H1 (cell line): ENCODE measurements at places on chromosomes 7 and 10. TPM values are rescaled to one million over a fixed set of nuclear protein-coding genes. Genes with fewer than 3 reads are reported as not detected.

GOLGA7B gene
- total RNA-seq, result 0.04 TPM in 1 of 2 replicates, not detected in the other

DNA sequence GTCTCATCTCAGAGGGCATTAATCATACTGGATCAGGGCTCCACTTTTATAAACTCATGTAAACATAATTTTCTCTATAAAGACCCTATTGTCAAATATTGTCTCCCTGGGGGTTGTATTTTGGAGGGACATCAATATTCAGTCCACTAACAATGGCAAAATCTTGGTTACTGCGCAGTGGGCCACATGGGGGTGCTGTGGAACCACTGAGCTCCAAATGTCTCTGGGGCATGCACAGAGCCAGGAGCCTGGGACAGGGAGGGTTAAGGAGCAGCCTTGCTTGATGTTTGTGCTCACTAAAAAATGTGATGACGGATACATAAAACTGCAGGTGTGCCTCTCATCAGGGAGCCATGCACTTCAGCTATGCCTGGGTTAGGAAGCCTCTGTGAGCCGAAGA, 62.1 kb upstream of the PRSS58 start:
- no peaks in the 10 kb centered on the region for H3K27me3 ChIP-seq
- no peaks in the 10 kb centered on the region for H3K36me3 ChIP-seq
- no peak overlapping the region for H3K27ac ChIP-seq
- no peak overlapping the region for H3K4me3 ChIP-seq
- peaks cover 4% of the 10 kb centered on the region; the same call in 1 of the 2 replicates for H3K4me1 ChIP-seq

PARD3 gene
- total RNA-seq, result 47.9 and 49.1 TPM in 2 replicates

DNA sequence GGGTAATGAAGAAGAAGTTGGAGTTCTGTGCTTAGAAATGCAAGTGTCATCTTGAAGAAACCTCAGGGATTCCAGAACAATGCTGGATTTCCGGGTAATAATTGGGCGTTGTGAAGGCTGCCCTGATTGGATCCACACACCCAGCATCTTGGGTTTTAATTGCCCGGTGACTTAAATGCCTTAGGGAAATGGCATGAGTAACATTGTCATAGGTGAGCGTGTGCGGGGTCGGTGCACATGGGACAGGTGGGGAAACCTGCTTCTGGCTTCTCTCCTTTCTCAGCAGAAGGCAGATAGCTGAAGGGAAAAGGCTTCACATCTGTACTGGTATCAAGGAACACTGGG, 15.2 kb upstream of the CAMK1D start:
- no peak overlapping the region for H3K4me3 ChIP-seq
- no peak overlapping the region for H3K27ac ChIP-seq
- H3K36me3 ChIP-seq, result no peaks in the 10 kb centered on the region
- DNase-seq, result no peak
- no peaks in the 10 kb centered on the region for H3K4me1 ChIP-seq

GRCh38 chr7:139583826-139584553, 60.5 kb downstream of the CLEC2L start:
- DNase-seq, result peak; percentile 42
- H3K4me3 ChIP-seq, result no peak overlapping the region
- no peaks in the 10 kb centered on the region for H3K27me3 ChIP-seq
- H3K27ac ChIP-seq, result no peak overlapping the region
- no peaks in the 10 kb centered on the region for H3K36me3 ChIP-seq

- H3K27ac ChIP-seq, result no peak overlapping the region
- no peaks in the 10 kb centered on the region for H3K4me1 ChIP-seq
- no peaks in the 10 kb centered on the region for H3K27me3 ChIP-seq
- DNase-seq, result no peak
- H3K36me3 ChIP-seq, result no peaks in the 10 kb centered on the region
Observed at GRCh38 chr10:89064748-89065147, 74.2 kb downstream of the FAS start.

GRCh38 chr7:116331020-116331419, 120.7 kb downstream of the TES start:
- no peaks in the 10 kb centered on the region for H3K27me3 ChIP-seq
- no peak overlapping the region for H3K27ac ChIP-seq
- no peak for DNase-seq
- no peaks in the 10 kb centered on the region for H3K4me1 ChIP-seq

DNA sequence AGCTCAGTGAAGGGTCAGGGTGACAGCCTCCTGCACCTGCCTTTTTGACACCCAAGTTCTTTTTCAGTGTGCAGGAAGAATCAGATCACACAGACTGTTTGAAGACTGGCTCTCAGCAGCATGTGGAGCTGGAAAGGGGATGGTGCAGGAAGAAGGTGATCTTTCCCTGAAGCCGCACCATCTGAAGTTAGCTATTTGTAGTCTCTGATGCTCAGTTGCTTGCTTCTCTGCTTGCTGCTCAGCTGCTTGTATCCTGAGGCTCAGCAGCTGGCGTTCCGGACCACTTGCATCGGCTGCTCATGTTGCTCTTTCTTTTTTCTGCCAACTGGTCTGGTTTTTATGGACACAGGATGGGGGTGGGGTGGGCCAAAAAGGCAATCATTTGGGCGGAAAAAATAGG, 15.8 kb upstream of the DNMBP start:
- no peak overlapping the region for H3K4me3 ChIP-seq
- DNase-seq, result no peak
- H3K27ac ChIP-seq, result no peak overlapping the region
- H3K4me1 ChIP-seq, result no peaks in the 10 kb centered on the region
- no peaks in the 10 kb centered on the region for H3K36me3 ChIP-seq

- peaks cover 7% of the 10 kb centered on the region for H3K4me1 ChIP-seq
- H3K27me3 ChIP-seq, result no peaks in the 10 kb centered on the region; the same call in 1 of the 2 replicates
- DNase-seq, result peak; percentile 19
- no peaks in the 10 kb centered on the region for H3K36me3 ChIP-seq
- no peak overlapping the region for H3K27ac ChIP-seq
- no peak overlapping the region for H3K4me3 ChIP-seq
Observed at GRCh38 chr10:123786306-123786705, 105.3 kb downstream of the CPXM2 start.

- H3K27ac ChIP-seq, result no peak overlapping the region
- H3K36me3 ChIP-seq, result no peaks in the 10 kb centered on the region
- no peaks in the 10 kb centered on the region for H3K4me1 ChIP-seq
Observed at GRCh38 chr7:143327903-143328302, 12.0 kb downstream of the CLCN1 start.

- H3K27me3 ChIP-seq, result no peaks in the 10 kb centered on the region
- peaks cover 30% of the 10 kb centered on the region for H3K4me1 ChIP-seq
- H3K36me3 ChIP-seq, result no peaks in the 10 kb centered on the region
Observed at GRCh38 chr7:28290496-28290895, 109.9 kb upstream of the JAZF1 start.

DNA sequence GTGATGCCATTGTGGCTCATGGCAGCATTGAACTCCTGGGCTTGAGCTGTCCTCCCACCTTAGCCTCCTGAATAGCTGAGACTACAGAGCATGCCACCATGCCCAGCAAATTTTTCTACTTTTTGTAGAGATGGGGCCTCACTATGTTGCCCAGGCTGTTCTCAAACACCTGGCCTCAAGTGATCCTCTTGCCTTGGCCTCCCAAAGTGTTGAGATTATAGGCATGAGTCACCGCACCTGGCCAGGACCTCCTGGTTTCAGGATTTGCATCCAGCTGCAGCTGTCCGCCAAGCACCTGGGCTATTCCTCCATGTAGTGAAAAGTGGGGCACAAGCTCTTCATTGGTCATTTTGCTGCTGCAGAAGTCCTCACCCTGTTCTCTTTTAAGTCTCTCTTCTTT, 58.9 kb downstream of the ZNF22 start:
- H3K4me3 ChIP-seq, result no peak overlapping the region
- no peaks in the 10 kb centered on the region for H3K36me3 ChIP-seq
- no peak for DNase-seq
- no peaks in the 10 kb centered on the region for H3K27me3 ChIP-seq
- no peak overlapping the region for H3K27ac ChIP-seq
- H3K4me1 ChIP-seq, result no peaks in the 10 kb centered on the region

DNA sequence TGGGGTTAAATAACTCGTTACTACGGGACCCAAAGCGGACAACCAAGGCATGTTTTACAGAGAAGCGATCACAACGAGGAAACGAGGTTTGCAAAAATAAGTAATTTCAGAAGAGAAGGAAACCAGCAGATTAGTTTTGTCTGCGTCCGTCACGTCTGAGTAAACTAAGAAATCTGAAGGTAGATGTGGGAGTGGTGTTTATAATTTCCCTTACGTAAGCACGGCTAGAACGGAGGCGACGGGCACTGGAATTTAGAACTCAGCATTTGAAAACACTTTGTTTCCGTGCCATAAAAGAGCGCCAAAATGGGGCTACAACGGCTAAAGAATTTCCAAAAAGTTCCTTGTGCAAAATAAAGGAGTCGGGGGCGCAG, 718 bp upstream of the UMAD1 start:
- H3K36me3 ChIP-seq, result no peaks in the 10 kb centered on the region
- no peaks in the 10 kb centered on the region for H3K27me3 ChIP-seq
- no peak for DNase-seq
- H3K27ac ChIP-seq, result peak overlapping the region; percentile 91
- no peaks in the 10 kb centered on the region for H3K4me1 ChIP-seq

ENO4 gene
- total RNA-seq, result 0.21 TPM in 1 of 2 replicates, not detected in the other

DNA sequence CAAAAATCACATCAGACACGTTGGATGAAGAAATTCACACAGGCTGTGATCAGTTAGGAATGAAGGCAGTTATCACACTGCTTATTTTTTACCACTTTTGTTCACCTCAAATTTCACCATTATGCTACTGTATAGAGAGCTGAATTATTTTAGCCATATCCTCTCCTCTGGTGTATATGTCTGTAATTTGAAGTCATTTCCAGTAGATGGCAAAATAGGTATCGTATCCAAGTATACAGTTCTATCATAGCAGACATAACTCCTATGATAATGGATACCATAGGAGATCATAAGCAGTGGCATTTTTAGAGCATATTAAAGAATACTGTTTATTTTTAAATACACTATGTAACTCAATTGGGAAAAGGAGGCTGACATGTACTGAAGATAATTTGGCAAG, 909.7 kb downstream of the DNAJB9 start:
- no peak overlapping the region for H3K4me3 ChIP-seq
- H3K27ac ChIP-seq, result no peak overlapping the region
- no peaks in the 10 kb centered on the region for H3K36me3 ChIP-seq

TEX36 gene
- total RNA-seq, result not detected in 2 replicates

TRPV5 gene
- total RNA-seq, result not detected in 2 replicates

GRCh38 chr10:88408096-88408495, 175.0 kb downstream of the RNLS start:
- H3K27ac ChIP-seq, result no peak overlapping the region
- no peak for DNase-seq
- H3K4me1 ChIP-seq, result no peaks in the 10 kb centered on the region
- H3K27me3 ChIP-seq, result no peaks in the 10 kb centered on the region

- H3K27me3 ChIP-seq, result no peaks in the 10 kb centered on the region
- peaks cover 7% of the 10 kb centered on the region; the same call in 1 of the 2 replicates for H3K36me3 ChIP-seq
- DNase-seq, result no peak
- H3K4me3 ChIP-seq, result no peak overlapping the region
Observed at GRCh38 chr10:124494046-124494807, 32.6 kb downstream of the LHPP start.

DNA sequence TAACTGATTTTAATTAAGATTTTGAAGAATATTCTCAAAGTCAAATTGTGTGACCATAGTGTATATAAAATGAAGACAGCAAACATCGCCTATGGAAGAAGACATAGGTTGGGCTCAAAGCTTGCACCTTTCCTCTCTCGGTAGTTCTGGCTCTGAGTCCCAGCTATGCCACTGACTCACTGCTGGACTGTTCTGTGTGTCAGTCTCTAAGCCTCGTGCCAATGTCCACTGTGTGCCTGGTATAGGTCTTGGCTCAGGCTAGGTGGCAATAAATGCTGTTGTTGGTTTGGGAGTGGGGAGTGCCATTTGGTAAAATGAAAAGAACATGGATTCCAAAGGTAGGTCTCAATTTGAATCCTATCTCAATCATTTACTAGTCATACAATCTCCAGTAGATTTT, 137.5 kb upstream of the RHEB start:
- no peak overlapping the region for H3K4me3 ChIP-seq
- DNase-seq, result no peak
- H3K27ac ChIP-seq, result no peak overlapping the region
- H3K27me3 ChIP-seq, result no peaks in the 10 kb centered on the region
- no peaks in the 10 kb centered on the region for H3K36me3 ChIP-seq

DNA sequence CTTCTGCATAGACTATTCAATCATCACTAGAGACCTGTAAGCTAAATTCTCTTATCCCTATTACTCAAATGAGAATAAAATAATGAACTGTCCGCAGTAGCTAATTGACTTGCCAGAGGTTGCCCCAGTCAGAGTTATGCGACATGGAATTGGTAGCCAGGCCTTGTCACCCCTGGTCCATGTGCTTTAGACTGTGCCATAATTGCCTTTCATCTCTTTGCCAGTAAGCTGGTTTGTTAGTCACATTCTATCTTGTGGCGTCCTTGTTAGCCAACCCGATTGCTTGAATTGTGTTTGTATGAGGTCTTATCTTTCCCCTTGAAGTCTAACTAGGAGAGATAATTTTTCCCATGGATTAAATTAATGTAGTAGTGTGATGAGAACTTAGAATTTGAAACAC, 262.6 kb downstream of the CSTF2T start:
- no peaks in the 10 kb centered on the region for H3K27me3 ChIP-seq
- DNase-seq, result no peak
- no peak overlapping the region for H3K4me3 ChIP-seq
- H3K27ac ChIP-seq, result no peak overlapping the region
- H3K4me1 ChIP-seq, result 0 out of 2 replicates have a peak, but pooled peaks cover 2% of the 10 kb centered on the region
- H3K36me3 ChIP-seq, result no peaks in the 10 kb centered on the region

RGR gene
- not detected in 2 replicates for total RNA-seq

BAMBI gene
- total RNA-seq, result 26.4 and 28.4 TPM in 2 replicates

DNA sequence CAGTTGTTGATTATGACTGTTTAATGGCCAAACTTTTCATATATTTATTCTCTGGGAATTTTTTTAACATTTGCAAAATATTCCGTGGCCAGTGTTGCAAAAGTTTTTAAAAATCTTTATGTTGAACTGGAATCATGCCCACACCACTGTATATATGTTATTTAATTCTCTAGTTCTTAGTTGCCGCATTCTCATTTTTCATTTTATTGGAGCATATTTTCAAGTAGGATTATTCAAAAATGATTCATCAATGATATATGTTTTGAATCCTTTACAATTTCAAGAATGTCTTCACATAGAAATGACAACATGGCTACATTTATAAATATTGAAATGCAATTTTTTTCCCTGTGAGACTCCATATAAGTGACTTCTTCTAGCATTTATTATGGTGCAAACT, 188.6 kb upstream of the LRRTM3 start:
- no peaks in the 10 kb centered on the region for H3K27me3 ChIP-seq
- no peak overlapping the region for H3K4me3 ChIP-seq
- no peaks in the 10 kb centered on the region for H3K4me1 ChIP-seq
- H3K36me3 ChIP-seq, result no peaks in the 10 kb centered on the region

CYP2W1 gene
- total RNA-seq, result not detected in 2 replicates

DNA sequence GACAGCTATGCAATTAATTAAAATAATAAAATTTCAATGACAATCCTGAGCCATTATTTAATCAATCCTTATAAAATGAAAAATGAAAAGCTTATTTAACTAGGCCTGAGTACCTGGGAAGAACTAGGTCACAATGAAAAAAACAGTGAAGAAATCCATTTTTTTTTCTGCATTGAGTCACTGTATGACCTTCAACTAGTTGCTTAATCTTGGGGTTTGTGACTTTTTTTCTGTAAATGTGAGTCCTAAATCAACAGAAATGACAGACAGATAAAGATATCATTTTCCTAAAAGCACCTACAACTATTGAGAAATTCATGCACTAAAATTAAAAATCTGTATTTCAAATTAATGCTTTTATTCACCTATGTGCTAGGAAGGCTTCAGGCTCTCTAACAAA, 96.8 kb downstream of the TMEM26 start:
- no peak for DNase-seq
- H3K4me1 ChIP-seq, result no peaks in the 10 kb centered on the region
- no peaks in the 10 kb centered on the region for H3K36me3 ChIP-seq
- no peaks in the 10 kb centered on the region for H3K27me3 ChIP-seq

C10orf90 gene
- total RNA-seq, result not detected in 2 replicates
